ENCODE measurements at places on chromosomes 2 and 18.

- DNase-seq, result no peak
Observed at GRCh38 chr2:139480161-139480650, 700.0 kb upstream of the NXPH2 start.

GRCh38 chr2:66815886-66816285 is 381.0 kb downstream of the MEIS1 start:
- DNase-seq, result no peak

DNA sequence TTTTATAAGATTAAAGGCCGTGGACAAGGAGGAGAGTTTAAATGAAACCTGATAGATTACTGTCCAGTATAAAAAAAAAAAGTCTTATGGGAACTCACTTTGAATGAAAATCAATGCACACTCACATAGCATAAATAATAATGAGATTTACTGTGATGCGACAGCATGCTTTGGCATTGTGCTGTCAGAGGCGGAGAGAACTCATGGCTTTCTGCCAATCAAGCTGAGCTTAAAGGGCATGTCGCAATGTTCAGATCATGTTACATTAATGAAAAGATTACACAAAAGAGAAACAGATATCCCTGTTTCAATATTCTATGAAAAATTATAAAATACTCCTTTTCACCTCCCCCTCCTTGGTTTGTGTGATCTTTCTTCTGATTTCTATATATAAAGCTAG is 310.8 kb downstream of the ERBB4 start:
- DNase-seq, result peak; percentile 64

DNA sequence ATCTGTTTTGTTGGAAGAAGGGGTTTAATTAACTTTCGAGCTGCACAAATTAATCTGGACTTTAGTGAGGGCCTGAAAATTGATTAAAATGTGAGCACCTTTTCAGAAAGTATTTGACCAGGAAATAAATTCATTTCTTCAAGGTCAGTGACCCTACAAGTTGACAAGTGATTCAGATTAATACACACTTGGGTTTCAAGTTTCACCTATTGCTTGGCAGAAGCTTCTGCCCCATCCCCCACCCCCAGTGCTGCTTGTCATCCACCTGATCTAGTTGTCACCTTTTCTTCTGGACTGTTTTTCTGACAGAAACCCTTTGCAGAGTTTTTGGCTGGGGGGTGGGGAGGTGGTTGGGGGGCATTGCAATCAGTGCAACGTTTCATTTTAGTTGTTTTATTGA is 46.2 kb downstream of the RPRM start:
- DNase-seq, result no peak

DNA sequence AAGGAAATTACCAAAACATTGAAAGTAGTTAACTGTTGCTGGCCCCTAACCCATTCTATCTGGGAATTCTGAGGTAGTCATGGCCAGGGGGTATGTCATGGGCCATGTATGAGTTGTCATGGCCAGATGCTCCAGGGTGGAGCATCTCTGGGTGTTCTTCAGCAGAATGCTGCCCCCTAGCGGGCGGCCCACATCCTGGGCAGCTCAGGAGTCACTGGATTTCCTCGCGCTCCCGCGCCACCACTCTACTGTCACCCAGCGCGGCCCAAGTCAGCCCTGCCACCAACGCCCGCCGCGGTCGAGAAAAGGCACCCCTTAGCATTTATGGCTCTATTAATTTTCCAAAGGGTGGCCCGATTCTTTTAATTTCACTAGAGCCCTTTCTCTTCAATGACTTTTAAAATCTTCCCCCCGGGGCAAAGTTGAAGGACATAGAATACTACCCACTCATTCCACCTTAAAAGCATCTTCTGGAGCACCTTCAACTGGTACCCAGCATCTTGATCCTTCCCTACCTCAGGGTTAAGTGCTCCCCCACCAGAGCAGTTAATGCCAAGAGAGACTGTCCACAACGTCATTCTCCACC is 41.6 kb downstream of the PKDCC start:
- DNase-seq, result peak; percentile 64

DNA sequence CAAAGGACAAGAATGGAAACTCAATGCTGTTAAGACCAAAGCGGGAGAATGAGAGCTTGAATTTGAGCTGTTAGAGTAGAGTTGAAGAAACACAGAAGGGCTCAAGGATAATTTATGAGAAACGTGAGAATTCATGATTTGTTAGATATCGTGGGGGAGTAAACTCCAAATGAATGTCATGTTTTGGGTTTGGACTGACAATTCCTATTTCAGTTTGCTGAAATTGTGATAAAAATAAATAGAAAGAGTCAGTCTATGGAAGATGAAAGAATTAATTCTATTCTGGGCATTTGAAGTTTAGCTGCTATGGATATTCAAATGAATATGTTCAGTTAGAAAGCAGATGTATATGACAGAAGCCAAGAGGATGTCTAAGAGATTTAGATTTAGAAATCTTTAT is 723.4 kb upstream of the PIK3C3 start:
- no peak for DNase-seq

DNA sequence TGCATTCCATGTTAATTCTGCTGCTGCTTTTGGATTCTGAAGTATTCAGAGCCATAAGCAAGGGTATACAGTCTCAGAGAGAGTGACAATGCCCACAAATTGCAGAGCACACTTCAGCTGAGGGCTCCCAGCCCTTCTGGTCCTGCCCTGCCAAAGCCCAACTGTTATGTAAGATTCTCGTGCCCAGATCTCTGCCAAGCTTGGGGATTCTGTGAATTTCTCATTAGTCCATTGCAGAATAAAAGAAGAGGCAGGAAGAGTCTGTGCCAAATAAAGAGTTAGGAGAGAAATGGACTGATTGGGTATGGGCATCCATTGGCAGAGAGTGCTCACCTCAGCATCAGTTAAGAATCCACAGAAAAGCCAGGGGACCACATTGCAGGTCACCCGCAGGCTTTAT is 112.0 kb upstream of the PNPT1 start:
- no peak for DNase-seq

DNA sequence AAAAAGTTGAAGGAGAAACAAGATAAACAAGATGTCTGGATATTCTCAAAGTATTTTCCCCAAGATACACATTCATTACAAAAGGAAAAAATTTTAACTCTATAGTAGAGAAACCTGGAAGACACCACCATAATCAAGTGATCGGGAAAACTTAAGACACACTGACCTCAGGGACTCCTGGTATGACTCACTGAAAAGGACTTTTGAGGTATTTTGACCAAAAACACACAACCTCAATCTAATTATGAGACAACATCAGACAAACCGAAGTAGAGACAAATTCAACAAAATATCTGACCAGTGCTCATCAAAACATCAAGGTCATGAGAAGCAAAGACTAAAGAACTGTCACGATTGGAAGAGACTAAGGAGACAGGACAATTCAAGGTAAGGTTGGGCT is 34.7 kb downstream of the LPIN2 start:
- DNase-seq, result no peak

DNA sequence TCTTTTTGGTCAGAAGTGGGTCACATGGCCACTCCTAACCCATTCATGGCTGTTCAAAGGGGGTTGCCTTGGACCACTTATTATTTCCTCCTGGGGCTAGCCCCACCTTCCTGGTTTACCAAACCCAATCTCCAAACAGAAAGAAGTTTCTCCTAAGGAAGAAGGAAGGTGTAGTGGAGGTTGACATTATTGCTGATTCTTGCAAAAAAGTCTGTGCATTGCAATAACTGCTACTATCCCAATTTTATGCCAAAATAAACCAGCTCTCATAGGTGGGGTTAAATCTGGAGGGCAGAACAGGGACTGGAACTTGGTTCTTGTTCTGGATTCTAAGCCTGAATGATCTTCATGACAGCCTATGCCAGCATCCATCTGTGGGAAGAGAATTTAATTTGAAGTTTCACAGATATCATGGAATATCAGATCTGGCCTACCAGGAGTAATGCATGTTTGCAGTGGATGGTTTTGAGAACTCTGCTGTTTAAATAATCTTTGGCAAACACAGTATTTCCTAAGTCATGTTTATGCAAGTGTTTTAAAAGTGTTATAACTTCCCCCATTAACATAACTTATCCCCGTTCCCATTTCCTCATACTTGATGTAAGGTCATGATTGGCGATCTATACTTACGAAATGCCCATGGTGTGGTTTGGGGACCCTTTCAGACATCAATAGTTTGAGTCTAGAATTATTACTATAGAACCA is 11.9 kb downstream of the ANXA4 start:
- DNase-seq, result no peak

- peak; percentile 97 for DNase-seq
Observed at GRCh38 chr2:189210250-189211087, 30.9 kb upstream of the COL5A2 start.

GRCh38 chr2:12091201-12091806 is 344.9 kb downstream of the LPIN1 start:
- peak; percentile 87 for DNase-seq

- DNase-seq, result peak; percentile 7
Observed at GRCh38 chr2:96374211-96374951, 38.8 kb downstream of the NCAPH start.

DNA sequence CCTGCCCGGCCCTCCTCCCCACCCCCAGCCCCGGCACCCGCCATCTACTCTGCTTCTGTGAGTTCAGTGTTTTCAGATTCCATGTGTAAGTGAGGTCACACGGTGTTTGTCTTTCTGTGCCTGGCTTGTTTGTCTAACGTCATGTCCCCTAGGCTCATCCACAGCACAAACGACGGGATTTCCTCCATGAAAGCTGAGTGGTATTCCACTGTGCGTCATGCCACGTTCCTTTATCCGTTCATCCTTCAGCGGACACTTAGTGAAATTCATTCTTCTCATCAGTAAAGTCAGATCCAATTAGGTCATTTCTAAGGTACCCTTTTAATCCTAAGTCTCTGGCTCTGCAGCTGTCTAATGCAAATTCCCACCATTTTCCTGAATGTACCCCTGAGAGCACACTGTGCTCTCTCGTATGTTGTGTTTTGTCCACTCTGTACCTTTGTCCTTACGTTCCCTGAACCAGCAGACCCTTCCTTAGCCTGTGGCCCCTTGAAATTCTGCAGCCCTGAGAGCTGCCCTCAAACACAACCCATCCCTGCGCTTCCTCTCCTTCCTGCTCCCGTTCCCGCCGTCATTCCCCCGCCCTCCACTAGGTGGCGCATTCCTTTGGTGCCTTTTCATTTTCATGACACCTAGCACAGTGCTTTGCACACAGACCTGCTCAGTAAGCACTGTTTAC is 44.1 kb downstream of the TRAPPC12 start:
- peak; percentile 42 for DNase-seq

DNA sequence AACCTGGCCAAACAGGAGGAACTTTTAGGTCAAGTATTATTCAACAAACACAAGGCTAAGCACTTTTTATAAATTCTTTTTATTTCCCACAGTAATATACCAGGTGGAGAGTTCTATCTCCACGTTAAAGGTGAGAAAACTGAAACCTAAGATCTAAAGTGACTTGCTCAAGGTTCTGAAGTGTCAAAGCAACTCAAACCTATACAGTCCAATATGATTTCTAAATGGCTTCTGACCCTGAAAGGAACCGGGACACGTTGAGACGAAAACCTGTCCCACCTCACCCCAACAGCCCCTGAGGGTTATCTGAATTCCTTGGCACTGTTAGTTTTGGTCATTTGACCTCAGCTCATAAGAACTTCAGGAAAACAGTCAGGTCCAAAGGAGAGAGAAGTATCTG is 814.5 kb upstream of the LRATD1 start:
- no peak for DNase-seq

- peak; percentile 31 for DNase-seq
Observed at GRCh38 chr2:134988994-134989605, 58.1 kb downstream of the MAP3K19 start.

DNA sequence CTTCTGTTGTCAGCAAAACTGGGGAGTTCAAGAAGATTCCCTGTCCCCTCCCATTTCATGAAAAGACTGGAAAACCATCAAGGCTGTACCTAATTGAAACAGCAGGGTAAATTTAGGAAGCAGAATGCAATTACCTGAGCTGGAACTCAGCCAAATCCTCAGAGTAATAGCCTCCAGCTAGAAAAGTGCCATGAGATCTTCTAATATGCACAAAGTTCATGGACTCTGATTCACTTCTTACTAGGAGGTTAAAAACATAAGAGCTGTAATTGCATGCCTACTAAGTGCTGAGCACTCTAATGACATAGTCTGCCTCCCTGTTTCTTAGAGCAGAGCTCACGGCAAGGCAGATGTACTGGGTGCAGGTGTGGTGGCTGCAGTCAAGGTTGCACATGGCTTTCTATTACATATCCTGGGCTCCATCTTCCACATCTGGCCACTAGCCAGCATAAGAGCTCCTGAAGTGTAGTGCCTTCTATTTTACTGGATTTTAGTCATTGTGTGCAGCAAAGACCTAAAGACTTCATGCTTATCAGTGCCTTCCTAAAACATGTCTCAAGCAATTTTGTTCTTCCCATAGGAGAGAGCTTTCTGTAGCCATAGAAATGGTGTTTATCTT is 341.7 kb downstream of the PTPRM start:
- no peak for DNase-seq

DNA sequence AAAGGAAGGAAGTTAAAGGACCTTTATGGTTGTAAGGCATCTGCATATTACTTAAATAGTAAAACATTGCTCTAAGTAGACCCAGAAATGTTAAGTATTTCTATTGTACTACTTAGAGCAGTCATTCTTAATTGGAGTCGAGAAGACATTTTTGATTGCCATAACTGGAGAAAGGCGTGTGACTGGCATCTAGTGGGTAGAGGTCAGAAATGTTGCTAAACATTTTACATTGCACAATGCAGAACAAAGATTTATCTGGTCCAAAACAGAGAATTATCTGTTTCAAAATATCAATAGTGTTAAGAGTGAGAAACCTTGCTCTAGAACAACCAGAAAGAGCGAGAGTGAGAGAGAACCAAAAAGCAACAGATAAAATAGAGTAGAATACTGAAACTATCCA is 23.3 kb upstream of the ROCK1 start:
- peak; percentile 53 for DNase-seq

DNA sequence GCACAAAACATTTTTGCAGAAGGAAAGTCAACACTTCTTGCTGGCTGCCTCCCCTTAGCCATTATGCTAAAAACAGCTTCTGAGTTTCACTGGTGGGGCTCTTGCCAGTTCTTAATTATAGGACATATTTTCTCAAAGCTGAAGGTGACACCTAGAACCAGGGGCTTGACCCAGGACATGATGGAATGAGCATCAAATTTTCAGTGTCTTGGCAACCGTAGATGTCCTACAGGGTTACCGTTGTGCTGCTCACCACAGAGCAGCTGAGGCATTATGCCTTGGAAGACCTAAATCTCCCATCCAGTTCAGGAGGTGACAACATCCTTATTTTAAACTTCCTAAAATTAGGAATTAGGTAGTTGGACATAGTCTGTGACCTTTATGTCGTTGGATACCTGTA is 46.7 kb downstream of the TMEM185B start:
- no peak for DNase-seq

- no peak for DNase-seq
Observed at GRCh38 chr2:216431531-216431856, 19.2 kb downstream of the SMARCAL1 start.

- DNase-seq, result peak; percentile 68
Observed at GRCh38 chr2:217959723-217960122, 43.1 kb downstream of the TNS1 start.

DNA sequence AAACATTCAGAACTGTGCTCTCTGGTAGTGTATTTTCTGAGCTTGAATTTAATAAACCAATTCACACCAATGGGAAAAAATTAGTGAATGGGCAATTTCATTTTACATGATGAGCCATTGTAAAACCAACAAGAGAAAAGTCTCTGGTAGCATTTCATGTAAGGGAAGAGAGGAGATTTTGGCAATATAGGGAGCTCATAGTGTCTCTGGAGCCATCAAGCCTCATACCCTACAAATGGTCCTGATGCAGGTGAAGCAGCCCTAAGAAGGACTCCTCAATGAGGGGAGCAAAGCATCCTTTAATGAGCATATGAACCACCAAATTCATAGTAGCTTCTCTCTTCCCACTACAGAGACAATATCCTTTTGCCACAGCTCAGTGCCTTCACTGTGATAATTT is 373.0 kb downstream of the RIT2 start:
- no peak for DNase-seq

GRCh38 chr2:47052847-47053246 is 102.3 kb downstream of the STPG4 start:
- DNase-seq, result no peak
